Neural crest cell (in vitro differentiated cells): ENCODE measurements at places on chromosomes 5 and 9.

DNA sequence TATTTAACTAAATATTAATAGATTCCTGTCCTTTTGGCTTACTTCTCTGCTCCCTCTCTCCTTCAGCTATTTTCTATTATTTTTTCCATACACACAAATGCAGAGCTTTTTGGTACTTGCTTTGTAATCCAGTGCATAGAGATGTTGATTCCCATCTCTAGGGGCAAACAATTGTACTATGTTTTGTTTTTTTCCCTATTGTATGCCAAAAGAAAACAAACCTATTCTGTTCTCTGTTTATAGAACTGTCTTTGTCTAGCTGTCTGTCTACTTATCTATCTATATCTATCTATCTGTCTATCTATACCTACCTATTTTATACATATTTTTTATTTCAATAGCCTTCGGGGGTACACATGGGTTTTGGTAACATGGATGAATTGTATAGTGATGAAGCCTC is 121.6 kb upstream of the LIFR start:
- no peak for DNase-seq

DNA sequence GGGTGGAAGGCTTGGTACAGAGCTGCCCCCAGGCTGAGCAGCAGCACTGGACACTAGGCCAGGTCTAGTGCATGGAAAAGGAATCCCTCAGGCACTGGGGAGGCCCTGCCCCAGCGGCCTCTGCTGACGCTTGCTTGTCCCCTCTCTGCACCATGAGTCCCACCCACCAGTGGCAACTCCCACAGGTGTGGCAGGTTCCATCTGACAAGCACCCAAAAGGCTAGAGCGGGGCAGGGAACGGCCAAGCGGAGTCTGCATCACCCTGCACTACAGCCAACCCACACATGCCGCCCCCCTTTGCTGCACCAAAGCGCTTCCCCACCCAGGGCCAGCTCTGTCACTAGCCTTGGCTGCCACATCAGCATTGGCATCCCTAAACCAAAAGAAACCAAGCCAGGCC is 115.2 kb upstream of the SARDH start:
- no peak for DNase-seq

- DNase-seq, result no peak
Observed at GRCh38 chr5:138470322-138471051, 5.2 kb downstream of the EGR1 start.

DNA sequence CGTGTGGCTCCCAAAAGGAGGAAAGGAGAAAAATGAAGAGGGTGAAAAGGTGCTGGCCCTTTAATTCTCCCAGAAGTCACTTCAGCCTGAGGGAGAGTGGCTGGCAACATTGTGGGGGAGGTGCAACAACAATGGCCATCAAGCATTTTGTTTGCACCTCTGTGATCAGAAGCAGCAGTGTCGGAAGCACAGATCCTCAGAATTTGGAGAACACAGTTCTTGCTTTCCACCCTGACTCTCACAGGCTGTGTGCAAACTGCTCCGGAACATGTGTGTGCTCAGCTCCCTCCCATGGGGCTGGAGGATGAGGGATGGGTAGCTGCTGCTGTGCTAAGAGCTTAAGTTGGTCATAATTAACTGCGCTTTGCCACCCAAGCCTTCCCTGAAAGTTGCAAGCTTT is 127.1 kb downstream of the DPYSL3 start:
- no peak for DNase-seq
